ENCODE measurements at places on chromosomes 5 and 9. TPM values are rescaled to one million over a fixed set of nuclear protein-coding genes. Genes with fewer than 3 reads are reported as not detected.

GLRA1 gene
- total RNA-seq = not detected

ERCC6L2 gene
- total RNA-seq = 58.3 TPM

C9 gene
- not detected for total RNA-seq

INSL6 gene
- total RNA-seq = not detected

PLEKHG4B gene
- total RNA-seq = 0.99 TPM

CCDC183 gene
- total RNA-seq = 14.5 TPM

EMB gene
- total RNA-seq = 3.6 TPM
